ENCODE measurements at places on chromosomes 11 and 22.
A peak's percentile ranks its signal among the peaks of the same experiment; 100 is the strongest.

- peak; percentile 65 for DNase-seq
Measured at GRCh38 chr22:40289991-40290459, 56.3 kb upstream of the ADSL start.

DNA sequence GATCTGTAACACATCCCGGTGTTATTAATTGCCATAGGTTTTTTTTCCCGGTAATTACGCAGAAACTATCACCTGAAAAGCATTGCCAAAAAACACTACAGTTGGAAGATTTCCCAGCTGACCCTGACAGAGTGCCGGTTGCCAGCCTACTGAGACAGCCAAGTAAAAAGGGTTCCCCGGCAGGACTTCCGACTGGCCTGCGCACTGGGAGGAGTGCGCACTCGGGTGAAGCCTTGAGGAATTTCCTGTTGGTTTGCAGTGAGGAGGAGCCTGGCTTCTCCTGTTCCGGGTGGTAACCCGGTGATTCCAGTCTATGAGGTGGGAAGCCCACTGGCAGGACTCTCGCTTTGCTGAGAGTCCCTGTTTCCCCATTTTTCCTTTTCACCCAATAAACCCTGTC lies 52.1 kb downstream of the CNTF start:
- no peak for DNase-seq

GRCh38 chr11:12192794-12193514 lies 82.6 kb downstream of the MICAL2 start:
- DNase-seq = no peak

- no peak for DNase-seq
Measured at GRCh38 chr22:49429066-49429465, 398.6 kb downstream of the BRD1 start.

- DNase-seq = no peak
Measured at GRCh38 chr22:45425101-45425500, 11.6 kb downstream of the RIBC2 start.

DNA sequence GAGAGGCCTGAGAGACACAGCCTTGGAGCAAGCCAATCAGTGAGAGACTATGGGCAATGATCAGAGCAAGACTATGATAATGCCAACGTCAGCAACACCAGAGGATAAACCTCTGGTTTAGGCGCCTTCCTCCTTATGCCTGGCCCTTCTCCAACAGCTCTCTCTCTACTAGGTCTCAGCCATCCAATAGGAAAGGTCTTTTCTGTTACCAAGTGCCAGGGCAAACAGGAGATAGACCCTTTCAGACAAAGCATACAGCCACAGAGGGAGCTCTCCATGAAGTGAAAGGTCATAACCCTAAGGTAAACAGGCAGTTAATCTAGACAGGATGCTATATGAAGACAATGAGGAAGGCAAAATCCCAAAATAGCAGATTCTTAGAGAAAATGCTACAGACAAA lies 9.5 kb downstream of the STK33 start:
- no peak for DNase-seq

DNA sequence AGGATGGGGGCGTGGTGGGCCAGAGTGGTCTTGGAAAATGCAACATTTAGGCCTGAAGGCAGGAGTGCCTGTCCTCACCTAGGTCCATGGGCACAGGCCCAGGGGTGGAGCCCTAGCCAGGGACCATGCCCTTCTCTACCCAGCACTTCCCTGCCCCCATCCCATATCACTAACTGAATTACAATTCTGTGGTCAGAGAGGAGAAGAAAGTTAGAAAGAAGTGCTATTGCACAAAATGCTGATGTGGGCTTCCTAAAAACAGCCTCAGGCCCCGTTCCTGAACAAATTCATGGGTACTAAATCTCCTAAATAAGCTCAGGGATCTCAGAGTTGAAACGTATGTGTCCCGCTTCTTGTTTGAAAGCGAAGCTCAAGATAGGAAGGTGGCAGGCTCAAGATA lies 3.5 kb upstream of the ASRGL1 start:
- no peak for DNase-seq

DNA sequence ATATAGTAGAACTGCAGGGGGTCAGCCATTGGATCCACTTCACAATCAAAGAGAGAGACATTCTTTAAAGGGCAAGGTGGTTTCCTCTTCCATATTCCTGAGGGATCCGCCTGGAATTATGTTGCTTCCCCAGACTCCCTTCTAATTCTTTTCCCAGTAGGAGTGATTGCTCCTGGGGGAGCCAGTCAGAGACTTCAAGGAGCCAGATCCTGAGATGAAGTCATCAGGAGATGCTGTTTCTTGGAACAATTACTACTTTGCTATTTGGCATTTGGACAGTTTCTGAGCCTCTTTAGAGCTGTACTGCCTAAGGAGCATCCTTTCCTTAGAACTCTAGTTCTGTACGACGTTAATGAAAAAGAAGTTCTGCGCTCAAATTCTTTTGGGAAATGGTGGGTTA lies 1.9 kb upstream of the OR9Q2 start:
- no peak for DNase-seq

GRCh38 chr11:86524620-86525352 lies 147.6 kb downstream of the ME3 start:
- DNase-seq = no peak

GRCh38 chr11:118917481-118918127 lies 8.1 kb downstream of the BCL9L start:
- no peak for DNase-seq

DNA sequence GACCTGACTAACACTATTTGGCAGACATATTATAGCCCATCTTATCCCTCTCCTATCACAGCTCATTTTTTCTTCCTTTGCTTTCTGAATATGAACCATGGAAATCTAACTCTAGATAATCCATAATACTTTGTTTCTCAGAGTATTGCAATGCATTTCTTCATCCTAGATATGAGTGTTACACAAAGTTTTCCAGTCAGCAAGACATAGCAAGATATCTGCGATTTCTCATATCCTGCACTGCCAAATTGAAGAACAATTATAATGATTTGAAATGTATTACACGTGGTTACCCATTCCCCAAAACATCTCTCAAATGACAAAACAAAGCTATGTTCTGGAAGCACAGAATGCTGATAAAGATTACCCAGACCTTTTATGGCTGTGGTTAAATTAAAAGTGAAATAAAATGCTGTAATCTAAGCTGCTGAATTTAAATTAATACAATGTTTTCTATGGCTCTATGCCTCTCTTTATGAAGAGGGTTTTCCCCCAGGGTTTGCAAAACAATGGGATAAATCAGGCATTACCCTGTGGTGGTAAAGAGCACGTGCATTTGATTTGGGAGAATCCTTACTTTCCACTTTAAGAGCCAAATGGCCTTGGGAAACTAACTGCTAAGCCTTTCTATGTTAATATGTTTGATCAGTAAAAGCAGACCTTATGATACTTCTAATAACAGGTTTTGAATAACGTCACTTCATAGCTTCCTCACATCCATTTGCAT lies 1291.0 kb upstream of the CNTN5 start:
- DNase-seq = no peak

- DNase-seq = no peak
Measured at GRCh38 chr22:44752285-44753188, at the start of gene ARHGAP8. Gene ARHGAP8, plus strand, starts transcription at chr22:44752575. Its CDS starts 33,953 bp downstream, at chr22:44786528.

DNA sequence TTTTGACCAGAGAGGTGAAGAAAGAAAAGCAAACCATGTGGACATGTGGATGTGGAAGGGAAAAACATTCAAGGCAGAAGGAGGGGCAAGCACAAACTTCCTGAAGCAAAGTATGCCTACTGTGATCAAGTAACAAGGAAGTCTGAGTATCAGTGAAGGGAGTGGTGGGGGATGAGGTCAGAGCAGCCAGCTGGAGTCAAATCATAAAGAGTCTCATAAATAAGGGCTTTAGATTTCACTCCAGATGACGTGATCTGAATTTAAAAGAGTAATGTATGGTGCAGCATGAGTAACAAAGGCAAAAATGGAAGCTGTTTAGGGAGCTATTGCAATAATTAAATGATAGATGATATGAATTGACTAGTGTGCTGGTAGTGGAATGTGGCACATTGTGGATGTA lies 665.4 kb upstream of the CCDC90B start:
- no peak for DNase-seq

- DNase-seq = no peak
Measured at GRCh38 chr22:29780748-29781676, 13.8 kb downstream of the UQCR10 start.

GRCh38 chr11:133817449-133817848 lies 27.9 kb downstream of the SPATA19 start:
- DNase-seq = no peak

GRCh38 chr11:1541474-1542204 lies 30.4 kb downstream of the DUSP8 start:
- no peak for DNase-seq

- no peak for DNase-seq
Measured at GRCh38 chr11:131759140-131759539, 388.7 kb downstream of the NTM start.

GRCh38 chr11:5230266-5230665 lies 3.4 kb upstream of the HBB start:
- no peak for DNase-seq

DNA sequence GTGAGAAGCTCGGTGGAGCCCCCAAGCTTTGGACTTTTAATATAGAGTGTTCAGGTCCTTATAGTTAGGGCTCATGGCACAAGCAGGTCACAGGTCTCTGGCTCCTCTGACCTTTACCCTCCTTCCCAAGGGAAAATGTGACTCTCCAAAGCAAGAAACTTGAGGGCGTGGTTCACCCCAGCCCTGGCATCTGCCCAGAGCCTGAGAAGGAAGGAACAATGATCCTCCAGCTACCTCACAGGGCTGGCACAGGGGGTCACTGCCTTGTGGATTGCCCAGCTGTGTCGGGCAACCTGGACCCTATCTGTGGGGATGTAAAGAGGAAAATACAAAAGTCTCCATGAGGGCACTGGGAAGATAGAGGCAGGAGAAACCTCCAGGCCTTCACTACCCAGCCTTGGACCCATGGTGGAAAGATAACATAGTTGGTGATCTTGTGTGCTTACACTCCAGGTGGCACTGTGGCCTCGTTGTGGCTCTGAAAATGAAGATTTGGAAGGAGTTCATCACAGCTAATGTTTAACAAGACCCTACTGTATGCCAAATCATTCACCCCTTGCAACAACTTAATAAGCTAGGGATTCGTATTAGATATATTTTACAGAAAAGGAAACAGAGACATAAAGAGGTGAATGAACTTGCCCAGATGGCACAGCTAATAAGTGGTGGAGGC lies 3.8 kb upstream of the ZNF195 start:
- no peak for DNase-seq

DNA sequence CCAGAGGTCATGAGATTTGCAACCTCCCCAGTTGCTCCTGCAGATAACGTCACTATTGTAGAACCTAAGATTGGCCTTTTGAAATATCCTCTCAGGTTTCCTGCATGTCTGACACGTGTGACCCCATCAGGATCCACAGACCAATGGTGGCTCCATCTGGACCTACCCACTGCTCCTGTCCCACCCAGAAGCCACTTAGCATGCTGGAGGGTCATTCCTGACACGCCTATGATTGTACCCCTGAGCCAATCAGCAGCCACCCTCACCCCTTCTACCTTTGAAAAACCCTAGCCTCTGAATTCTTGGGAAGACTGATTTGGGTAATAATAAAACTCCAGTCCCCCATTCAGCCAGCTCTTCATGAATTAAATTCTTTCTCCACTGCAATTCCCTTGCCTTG lies 20.1 kb upstream of the NARS2 start:
- DNase-seq = no peak

DNA sequence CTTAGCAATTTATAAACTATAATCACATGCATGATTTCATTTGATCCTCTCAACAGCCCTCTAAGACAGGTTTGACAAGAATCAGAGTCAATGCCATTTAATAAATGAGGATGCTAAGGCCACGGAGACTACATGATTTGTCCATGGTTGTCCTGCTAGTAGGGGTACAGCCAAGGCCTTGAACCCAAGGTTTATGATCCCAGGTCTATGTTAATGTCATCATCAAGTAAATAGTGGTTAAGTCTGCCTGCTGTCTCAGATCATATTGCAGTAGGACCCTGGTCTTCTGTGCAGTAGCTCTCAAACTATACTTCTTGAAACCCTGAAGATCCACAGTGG lies 17.7 kb upstream of the SYTL2 start:
- DNase-seq = no peak

DNA sequence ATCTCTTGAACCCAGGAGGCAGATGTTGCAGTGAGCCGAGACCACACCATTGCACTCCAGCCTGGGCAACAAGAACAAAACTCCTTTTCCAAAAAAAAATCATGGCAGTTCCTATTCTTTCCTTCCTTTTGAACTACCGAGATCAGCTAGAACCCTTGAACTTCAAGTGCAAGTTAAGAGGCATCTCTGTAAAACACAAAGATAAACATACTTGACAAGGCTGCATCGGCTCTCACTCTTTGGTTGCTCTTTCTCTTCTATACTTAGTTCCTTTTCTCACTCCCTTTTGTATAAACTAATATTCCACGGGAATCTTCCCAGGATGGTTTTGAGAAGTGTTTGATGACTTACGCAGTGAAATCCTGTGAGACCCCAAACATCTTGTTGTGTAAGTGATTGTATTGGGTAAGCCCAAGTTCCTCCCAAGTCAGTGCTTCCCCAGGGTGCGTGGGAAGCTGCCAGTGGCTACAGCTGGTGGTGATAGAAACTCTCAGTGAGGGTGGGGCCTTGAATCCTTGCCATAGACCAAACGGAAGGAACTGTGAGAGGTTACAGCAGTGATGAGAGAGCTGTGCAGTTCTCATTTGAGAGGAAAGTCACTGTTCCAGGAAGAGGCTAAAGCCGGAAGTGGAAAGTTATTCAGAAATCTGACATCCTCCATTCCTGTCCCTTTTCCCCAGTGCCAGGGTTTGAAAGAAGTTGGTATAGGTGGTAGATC lies 24.1 kb upstream of the CDC42EP2 start:
- DNase-seq = no peak

DNA sequence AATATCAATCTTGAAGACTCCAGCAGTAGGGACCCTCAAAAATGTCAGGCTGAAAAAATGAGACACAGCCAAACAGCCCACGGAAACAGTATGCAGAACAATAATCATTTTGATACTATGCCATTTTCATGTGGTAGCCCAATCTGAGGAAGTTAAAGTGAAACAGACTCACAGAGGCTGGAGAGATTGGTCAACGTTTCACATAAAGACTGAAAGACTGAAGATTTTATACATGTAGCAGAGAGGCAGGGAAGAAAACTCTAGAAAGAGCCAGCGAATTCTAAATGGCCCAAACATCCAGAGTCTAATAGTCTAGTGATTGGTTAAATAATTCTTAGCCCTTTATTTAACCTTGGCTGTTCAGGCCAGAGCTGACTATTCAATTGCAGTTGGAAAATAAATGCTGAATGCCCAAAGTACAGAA lies 49.4 kb downstream of the MAML2 start:
- DNase-seq = no peak

GRCh38 chr11:19868871-19869270 lies 156.2 kb downstream of the NAV2 start:
- no peak for DNase-seq

GRCh38 chr11:70511345-70511744 lies 113.0 kb downstream of the CTTN start:
- no peak for DNase-seq

DNA sequence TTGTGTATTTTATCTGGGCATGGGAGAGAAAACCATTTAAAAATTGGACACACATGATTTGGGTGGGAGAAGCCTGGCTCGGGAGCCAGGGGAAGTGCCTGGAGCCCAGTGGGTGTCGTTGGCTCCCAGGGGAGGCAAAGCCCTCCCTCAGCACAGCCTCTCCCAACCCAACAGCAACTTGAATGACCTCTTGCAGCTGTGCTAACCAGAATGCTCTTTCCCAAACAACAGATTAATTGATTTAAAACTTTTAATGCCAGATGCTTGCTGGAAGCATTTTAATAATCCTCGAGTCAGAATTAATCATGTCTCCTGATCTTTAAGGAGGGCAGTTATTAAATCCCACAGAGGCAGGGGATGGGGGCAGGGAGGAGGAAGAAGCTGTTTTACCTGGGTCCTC lies 401.6 kb downstream of the BUD13 start:
- no peak for DNase-seq
